NCI-H2081 treated with DMSO at 0.1 percent for 48 hours (cell line): ENCODE measurements at places on chromosomes 12 and 14.

GRCh38 chr12:104551313-104551931 is 94.7 kb downstream of the CHST11 start:
- DNase-seq: no peak

GRCh38 chr12:94930772-94931171 is 72.7 kb downstream of the NDUFA12 start:
- DNase-seq: no peak

DNA sequence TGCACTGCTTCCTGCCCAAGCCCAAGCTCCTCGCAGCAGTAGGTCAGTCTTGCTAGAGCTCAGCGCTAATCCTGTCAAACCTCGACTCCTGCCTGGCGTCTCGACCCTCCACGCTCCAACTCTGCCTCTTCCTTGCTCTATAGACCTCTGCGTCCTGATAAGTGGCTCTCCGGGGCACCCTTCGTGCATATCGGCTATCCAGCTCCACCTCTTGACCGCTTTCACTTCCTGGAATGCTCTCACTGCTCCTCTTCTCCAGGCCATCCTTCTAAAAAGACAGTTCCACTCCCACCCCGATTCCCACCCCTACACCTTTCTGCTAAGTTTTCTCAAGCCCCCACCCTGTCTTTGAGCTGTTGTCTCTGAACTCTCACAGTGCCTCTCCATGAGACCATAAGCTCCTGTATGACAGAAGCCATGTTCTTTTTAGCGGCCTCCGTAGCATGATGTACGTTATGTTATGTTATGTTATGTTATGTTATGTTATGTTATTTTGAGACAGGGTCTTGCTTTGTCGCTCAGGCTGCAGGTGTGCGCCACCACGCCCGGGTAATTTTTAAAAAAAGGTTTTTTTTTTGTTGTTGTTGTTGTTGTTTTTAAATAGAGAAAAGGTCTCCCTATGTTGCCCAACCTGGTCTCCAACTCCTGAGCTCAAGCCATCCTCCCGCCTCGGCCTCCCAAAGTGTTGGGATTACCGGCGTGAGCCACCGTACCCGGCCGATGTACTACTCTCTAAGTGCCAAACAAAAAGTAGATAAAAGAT is 601 bp downstream of the COX14 start:
- DNase-seq: no peak

DNA sequence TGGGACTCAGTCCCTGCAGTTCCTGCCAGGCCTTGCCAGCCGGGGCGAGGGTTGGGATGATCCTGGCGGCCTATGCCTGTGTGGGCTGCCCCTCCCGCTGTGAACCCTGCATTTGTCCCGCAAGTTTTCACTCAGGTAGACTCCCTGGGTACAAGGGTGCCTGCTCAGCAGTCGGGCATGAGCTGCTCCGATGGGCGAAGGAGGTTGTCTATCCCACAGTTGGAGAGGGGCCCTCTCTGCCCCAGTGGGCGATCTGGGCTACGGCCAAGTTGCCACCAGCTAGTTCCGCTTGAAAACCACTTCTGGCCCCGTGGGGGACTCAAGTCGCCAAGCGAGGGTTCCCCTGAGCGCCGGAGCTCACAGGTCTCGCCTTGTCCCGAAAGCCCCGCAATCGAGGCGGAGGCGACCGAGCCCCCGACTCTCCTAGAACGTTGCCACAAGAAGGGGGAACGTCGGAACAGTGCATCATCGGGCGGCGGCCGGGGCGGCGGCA is 365 bp upstream of the TPI1 start:
- no peak for DNase-seq

DNA sequence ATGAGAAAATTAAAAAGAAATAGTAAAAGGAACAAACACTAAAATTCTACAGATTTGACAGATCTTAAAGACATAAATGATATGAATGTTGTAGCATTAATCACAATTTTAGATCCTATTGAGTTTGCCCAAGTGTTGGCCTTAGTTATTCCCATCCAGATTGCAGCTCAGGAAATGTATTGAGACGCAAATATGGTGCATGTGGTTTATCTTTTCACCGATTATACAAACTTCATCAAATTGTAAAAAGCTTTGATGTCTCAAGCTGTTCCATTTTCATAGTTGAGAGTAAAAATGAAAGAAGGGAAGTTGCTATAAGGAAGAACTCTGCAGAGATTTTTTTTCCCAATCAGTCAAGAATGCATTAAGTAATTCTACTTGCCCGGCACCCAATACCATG is 328.4 kb downstream of the EGLN3 start:
- no peak for DNase-seq

- DNase-seq: no peak
These were observed 48.5 kb upstream of the RIMBP2 start for GRCh38 chr12:130764475-130765185.

GRCh38 chr12:52832451-52832850 is 1.7 kb downstream of the KRT79 start:
- DNase-seq: no peak

- no peak for DNase-seq
These were observed 524.8 kb upstream of the ATP2B1 start for GRCh38 chr12:90233168-90234100.

DNA sequence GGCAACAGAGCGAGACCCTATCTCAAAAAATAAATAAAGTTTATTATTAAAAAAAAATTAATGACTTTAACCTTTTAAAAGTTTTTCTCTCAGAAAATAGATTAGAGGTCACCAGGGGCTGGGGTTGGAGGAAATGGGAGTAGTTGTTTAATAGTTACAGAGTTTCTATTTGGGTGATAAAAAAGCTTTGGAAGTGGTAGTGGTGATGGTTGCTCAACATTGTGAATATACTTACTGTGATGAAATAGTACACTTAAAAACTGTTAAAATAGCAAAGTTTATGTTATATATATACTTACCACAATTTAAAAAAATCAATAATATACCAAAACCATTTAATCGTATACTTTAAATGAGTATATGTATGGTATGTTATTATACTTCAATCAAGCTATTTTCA is 59.6 kb downstream of the ARL6IP4 start:
- DNase-seq: no peak

DNA sequence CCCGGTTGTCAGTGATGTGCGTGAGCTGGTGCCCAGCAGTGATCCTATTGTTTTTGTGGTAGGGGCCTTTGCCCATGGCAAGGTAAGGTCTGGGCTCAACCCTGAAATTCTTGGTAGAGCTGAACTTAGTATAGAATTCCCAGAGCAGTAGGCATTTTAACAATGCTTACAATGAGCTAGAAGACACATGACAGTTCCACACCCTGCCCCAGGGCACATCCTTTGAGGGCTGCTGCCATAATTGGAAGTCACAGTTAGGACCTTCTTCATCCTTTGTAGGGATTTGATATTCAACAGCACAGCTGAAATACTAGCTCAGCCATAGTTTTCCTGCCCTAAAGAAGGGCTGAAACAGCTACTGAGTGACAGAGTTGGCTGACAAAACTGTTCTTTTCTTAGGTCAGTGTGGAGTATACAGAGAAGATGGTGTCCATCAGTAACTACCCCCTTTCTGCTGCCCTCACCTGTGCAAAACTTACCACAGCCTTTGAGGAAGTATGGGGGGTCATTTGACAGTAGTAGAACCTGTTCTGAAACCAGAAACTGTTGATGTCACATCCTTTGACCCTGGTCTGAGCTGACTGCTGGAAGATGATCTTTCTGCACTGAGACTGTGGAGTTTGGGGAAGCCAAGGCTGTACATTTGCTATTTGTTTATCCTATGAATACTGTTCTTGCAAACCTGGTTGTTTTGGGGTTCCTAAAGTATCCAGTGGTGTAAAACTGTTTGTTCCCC is 4.8 kb downstream of the EMG1 start:
- no peak for DNase-seq

GRCh38 chr14:78448164-78449094 is 278.3 kb downstream of the NRXN3 start:
- DNase-seq: no peak

GRCh38 chr14:20690848-20691640 is 2.5 kb downstream of the ANG start:
- DNase-seq: no peak

GRCh38 chr12:85580562-85581168 is 255.5 kb downstream of the RASSF9 start:
- DNase-seq: no peak

DNA sequence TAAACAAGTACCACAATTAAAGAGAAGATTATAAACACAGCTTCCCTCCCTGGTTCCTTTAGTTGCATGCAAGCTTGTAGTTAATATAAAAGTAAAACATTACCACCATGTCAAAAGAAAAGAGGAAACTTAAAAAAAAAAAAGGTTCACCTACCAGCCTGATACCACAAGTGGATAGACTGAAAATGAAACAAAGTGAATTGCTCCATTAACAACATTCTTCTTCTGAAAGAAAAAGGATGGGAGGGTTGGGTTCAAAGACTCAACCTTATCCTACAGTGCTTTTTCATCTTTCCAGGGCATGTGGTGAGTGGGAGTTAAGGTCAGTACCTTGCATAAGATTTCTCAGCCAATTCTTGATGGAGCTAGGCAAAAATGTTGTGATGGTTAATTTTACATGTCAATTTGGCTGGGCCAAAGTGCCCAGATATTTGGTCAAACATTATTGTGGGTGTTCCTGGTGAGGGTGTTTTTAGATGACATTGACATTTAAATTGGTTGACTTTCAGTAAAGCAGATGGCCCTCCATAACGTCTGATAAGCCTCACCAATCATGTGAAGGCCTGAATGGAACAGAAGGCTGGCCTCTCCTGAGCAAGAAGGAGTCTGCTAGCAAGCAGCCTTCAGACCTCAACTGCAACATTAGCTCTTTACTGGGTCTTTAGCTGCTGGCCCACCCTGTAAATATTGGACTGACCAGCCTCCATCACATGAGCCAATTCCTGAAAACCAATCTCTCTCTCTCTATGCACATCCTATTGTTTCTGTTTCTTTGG is 28.8 kb downstream of the VCPKMT start:
- DNase-seq: no peak

DNA sequence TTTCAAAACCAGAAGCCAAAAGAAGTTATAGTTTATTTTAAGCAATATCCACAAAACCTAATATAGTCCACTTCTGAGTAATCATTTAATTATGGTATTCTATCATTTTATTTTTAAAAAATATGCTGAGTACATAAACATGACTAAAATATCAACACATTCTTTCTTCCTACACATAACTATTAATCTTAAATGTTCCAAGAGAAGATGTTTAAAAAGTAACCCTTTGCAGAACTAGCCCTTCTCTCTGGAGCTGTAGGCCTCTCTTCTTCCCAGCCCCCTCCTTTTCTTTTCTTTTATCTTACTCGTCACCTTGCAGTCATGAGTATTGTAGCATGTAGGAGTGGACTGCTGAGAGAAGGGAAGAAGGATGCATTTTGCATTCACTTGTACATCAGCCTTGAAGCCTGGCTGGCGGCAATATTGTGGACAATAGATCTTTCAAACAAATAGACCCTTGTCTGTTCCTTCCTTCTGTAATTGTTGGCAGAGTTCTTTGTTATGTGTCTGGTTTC is 941.9 kb downstream of the NRXN3 start:
- no peak for DNase-seq

- no peak for DNase-seq
These were observed 1.1 kb upstream of the FERMT2 start for GRCh38 chr14:52951681-52952554.

DNA sequence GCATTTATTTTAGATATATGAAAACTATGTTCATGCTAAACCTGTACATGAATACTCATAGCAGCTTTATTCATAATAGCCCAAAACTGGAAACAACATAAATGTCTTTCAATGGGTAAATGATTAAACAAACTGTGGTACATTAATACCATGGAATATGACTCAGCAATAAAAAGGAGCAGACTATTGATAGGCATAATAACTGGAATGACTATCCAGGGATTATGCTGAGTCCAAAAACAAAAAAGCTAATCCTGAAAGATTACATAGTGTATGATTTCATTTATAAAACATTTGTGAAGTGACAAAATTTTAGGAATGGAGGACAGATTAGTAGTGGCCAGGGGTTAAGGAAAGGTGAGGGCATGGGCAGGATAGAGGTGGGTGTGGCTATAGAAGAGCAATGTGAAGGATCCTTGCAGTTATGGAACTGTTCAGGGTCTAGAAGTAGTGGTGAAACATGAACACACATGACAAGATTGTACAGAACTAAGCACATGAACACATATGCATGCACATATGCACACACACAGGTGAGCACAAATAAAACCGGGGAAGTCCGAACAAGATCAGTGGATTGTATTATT is 61.1 kb upstream of the CDKN3 start:
- no peak for DNase-seq

DNA sequence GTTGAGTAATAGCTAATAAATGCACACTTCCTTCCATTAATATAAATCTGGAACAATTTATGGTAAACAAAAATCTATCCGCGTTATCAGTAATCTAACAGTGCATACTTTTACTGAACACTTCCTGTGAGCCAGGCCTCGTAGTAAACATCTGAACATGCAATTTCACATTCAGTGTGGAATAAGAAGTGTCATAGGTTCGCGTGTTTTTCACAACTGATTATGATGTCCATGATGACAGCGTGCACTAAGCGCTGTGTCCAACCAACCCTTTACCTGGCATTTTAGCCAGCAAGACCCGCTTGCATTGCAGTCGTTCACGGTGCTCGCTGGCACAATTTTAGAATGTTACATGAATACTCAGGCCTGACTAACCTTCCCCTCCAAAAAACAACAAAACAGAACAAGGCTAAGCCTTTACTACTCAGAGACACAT is 2.1 kb downstream of the PNMA1 start:
- no peak for DNase-seq

GRCh38 chr14:101334656-101335055 is 226.6 kb upstream of the DIO3 start:
- DNase-seq: no peak

DNA sequence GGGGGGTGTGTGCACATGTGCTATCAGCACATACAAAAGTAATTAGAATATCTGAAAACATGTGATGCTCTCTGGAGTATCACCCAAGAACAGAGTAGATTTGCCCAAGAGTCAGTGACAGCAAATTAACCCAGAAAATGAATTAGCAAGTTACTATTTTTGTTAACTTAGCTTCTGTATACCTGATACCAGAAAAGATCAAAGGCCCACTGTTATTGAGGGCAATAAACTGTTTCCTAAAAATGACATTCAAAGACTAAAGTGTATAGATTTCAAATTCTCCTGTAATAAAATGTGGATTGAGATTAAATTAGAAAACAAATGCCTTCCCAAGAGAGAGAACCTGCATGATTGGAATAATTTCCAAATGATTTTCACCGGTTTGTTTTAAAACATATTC is 184.7 kb downstream of the MED13L start:
- DNase-seq: no peak

- DNase-seq: no peak
These were observed 6.3 kb downstream of the SLC25A47 start for GRCh38 chr14:100329233-100330006.
